ENCODE measurements at places on chromosomes 7 and 10. TPM values are rescaled to one million over a fixed set of nuclear protein-coding genes. Genes with fewer than 3 reads are reported as not detected.

The HTR5A gene
- not detected for total RNA-seq

DNA sequence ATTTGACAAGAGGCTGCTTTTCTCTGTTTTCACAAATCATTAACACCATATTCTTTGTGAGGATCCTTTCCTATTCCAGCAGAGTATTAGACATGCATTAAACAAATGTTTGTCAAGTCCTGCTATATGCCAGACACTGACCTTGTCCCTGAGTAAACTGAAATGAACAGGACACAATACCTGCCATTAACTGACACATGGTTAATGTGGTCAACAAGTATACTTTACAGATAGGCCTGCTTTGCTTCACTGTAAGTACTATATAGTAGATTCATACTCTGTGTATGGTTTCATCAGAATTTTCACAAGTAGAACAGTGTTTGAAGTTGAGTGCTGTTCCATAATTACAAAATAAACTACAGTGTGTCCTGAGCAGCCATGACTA lies 5.9 kb downstream of the TNKS2 start:
- no peak for DNase-seq

DNA sequence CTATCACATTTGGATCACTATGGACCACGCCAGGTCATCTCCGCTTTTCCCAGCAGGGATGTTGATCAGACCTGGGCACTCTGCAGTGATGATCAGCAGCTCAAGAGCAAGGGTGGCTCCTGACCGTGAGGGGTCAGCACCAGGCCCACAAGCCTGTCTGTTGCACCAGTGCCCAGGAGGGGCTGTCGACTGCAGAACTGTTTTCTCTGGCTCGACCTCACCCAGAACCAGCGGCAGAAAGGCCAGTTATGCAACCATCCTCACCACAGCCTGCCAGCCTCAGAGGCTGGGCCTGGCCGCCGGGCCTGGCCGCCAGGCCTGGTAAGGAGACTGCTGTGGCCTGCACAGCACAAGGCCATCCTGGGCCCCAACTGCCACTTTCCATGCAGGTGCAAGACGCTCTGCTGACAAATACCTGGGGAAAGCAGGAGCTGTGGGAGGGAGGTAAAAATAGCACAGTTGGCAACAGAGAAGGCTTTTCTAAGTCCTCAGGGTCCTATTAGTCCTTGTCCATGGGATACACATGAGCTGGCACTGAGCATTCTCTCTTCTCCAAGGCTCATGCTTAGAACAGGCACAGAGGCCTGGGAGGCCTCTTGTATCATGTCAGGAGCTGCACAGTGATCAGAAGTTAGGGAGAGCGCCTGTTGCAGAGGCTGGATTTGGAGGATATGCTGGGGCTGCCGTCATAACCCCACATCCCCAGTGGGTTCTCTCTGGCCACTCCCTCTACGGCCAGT lies 17.5 kb downstream of the KCNMA1 start:
- no peak for DNase-seq

The BAG3 gene
- total RNA-seq, result 30.3 TPM

DNA sequence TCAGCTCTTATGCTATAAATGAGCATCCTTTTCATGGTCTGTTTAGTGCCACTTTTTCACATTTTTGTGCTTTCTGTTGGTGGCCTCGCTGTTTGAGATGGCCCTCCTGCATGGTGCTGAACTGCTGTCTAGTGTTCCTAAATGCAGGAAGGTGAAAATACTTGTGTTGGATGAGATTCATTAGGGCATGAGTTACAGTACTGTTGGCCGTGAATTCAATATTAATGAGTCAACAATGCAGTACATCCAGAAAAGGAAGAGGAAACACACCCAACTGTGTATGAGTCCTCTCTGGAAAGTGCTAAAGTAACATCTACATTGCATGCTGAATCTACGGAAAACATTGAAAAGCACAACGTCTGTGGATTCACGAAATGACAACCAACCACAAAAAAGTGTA lies 124.0 kb downstream of the HERPUD2 start:
- no peak for DNase-seq
